8988T (cell line): ENCODE measurements at places on chromosomes 5 and 9.

GRCh38 chr5:96522635-96523355 is 89.7 kb upstream of the PCSK1 start:
- DNase-seq = no peak

DNA sequence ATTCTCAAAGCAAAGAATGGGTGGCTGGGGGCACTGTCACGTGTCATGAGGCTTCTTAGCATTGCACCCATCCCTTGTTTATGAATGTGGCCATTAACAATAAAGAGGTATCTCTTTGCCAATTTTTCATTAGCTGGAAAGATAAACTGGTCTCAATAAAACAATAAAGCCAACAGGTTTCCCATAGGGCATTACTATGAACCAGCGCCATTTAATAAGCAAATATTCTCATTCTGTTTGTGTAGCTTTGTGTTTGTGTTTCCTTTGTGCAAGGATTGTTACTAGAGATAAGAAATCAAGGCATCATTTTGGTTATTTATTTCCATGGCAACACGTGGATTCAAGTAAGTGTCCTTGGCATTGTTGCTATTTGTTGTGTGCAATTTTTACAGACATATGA is 37.6 kb upstream of the CAST start:
- DNase-seq = no peak

DNA sequence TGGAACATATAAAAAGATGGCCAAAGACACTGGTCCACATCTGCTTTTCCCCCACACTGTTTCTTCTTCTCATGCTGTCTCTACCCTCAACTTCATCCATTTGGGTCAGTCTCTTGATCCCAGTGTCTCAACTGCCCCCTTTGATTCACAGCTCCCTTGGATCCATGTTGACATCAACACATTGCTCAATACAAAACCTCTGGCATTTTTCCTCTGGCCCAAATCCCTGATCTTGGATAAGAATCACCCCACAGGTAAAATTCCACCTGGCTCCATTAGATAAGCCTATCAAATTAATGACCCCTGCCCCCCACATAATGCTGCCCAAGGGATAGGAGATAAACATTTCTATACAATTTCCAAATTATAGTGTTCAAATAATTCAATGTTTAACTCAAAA is 229.8 kb downstream of the TLE1 start:
- DNase-seq = no peak

DNA sequence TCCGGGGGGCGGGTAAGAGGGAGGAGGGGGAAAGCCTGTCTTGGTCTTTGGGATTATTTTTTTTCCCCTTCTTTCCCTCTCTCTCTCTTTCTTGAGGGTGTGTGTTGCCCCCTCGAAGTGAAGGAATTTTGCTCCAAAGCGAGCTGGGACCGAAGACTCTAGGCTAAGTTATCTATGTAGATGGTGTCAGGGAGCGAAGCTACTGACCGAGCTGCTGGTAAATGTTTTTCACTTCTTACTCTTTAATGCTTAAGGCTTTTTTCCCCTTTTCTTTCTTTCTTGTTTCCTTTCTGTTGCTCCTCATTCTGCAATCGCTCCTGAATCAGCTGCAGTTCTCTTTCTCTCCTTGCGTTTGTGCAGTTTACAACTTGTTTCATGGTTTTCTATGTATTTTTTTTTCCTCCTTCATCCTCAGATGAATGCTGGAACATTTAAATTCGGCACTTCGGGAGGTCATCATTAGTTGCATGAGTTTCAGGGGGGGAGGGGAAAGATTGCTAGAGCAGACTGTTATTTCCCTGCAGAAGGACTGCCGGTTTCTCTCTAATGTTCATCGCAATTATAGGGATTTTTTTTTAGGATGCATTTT is 1312.0 kb upstream of the WWC1 start:
- no peak for DNase-seq

DNA sequence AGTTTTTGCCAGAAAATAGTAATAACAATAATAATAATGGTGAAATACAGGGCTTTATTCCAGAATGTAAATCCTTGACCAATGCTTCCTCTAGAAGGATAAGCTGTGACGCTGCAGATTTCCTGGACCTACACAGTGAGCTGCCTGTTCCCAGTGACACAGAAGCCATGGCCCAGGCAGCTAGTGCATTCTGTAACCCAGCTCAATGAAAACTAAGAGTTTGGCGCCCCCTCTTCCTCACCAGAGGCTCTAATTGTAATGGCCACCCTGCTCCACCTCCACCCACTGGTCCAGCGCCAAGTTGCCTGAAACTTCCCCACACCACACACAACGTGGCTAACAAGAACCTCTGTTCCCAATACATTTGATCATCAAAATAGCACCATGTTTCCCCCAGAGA is 248.1 kb downstream of the CETN3 start:
- peak; percentile 24 for DNase-seq

- no peak for DNase-seq
Measured at GRCh38 chr9:69542942-69543704, 129.0 kb downstream of the APBA1 start.
